Glomerular endothelial cell (primary cell): ENCODE measurements at places on chromosomes 5 and 9.

DNA sequence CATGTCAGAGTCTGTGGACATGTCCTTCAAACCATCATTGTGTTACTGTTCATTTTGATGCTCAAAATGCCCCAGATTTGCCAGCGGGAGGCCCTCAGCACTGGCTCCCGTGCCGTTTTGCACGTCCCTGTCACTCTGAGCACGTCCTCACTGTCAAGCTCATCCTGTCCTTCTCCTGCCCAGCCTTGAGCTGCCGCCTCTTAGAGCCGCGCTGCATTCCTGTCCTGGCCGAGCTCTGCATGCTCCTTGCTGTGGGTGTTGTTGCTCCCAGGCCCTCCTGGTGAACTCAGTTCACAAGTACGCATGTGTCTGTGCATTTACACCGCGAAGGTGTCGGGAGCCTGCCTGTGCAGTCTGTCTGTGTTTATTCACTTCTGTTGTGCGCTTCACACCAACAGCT lies 62.2 kb downstream of the WNK2 start:
- no peak for DNase-seq

- DNase-seq, result no peak
These were observed 39.8 kb downstream of the GAPT start for GRCh38 chr5:58530942-58531490.

- no peak for DNase-seq
These were observed 171.6 kb downstream of the TARS1 start for GRCh38 chr5:33612386-33612785.

GRCh38 chr9:106587042-106587441 lies 275.9 kb upstream of the ZNF462 start:
- DNase-seq, result no peak

DNA sequence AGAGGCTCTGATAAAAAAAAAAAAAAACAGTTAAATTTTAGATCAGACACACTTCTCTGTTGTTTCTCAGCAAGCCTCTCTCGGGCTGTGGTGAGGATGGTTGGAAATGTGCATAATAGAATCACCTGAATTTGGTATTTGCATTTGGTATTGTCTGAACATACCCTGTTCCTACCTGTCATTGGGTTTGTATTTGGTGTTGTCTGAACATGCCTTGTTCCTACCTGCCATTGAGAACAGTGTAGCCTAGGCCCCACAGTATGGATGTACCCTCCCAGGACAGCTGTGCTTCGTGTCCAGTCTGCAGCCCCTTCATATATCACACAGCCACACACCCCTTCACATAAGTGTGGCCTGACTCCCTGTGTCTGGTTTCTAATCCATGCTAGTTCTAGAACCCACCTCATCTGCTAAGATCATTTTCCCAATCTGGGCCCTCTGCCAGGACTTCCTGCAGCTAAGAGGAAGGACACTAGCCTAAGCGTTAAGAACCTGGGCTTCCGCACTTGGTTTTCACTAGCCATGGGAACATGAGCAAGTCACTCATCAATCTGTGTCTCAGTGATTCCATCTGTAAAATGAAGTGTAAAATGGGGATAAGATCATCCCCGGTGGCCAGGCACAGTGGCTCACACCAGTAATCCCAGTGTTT lies 49.2 kb downstream of the ITGA2 start:
- DNase-seq, result no peak

DNA sequence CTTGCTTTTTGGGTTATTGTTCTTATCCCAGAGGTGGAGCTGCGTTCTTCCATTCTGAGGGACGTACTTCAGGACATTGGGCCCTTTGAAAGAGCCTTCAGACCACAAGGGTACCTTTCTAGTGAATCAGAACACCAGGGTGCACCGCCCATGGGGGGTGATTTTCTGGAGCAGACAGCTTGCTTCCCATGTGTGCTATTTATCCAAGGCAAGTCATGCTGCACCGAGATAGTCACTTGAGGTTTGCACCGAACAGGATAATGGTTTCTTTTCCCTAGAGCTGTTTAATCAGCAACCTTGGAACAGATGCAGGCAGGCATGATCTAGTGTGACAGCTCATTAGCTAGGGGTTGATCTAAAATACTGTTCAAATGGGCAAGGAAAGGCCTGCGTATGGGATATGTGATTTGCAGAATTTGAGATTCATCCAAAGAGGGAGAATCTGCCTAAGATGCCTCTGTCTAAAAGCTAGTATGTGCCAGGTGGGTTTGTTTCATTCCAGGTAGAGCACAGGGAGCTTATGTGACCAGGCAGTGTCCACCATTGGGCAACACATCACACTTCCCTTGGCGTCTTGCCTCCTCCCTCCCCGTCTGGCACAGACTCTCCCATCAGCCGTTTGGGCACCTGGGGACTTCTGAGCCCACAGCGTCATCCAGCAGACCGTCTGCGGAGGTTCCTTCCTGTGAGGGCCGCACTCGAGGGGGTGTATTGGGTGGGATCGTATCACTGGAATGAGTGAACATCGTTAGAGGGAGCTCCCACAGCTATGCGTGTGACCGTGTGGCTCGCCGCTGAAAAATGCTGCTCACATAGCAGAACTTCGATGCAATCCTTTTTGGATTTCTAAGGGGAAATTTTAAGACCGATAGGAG lies 23.0 kb downstream of the ABL1 start:
- no peak for DNase-seq

DNA sequence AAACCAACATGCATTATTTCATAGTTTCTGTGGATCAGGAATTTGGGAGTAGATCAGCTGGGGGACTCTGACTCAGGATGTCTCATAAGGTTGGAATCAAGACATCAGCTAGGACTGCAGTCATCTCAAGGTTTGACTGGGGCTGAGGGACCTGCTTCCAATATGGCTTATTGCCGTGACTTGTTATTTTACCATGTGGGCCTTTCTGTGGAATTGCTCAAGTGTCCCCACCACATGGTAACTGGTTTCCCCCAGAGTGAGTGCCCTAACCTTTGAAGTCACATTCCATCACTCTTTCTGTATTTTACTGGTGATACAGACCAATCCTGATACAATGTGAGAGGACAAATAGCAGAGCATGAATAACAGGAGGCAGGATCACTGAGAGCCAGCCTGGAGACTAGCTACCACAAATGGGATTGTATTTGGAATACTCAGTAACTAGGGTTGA lies 70.2 kb upstream of the ELL2 start:
- no peak for DNase-seq

DNA sequence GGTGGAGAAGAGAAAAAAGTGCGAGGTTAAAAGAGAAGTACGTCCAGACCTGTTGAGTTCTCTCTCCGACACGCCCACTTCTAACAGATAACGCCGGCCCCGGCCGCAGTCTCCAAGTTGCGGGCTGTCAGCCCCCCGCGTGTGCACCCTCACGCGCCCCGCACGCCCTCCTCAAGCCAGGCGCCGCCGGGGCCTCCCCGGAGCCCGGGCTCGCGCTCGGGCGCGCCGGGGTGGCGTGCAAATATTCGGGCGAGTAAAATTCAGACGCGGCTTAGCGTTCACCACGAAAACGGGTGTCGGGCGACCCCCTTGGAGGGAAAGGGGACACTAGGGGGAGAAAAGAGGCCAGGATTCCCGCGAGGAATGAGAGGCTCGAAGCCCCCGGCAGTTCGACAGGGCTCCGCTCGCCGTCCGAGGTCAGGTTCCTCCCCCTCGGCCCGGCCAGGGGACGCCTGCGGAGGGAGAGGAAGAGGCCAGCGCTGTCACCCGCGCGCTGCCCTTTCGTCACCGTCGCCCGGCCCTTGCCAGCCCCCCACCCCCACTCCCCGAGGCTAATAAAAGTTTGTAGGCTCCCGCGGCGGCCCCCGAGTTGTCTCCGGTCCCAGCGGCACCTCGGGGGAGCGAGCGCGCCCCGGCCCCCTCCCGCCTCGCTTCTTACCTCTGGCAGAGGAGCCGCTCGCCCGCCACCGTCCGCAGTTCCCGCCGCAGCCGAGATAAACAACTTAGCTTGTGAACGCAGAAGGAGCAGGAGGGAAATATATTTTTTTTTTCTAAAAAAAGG lies 743 bp downstream of the NR3C1 start:
- no peak for DNase-seq

DNA sequence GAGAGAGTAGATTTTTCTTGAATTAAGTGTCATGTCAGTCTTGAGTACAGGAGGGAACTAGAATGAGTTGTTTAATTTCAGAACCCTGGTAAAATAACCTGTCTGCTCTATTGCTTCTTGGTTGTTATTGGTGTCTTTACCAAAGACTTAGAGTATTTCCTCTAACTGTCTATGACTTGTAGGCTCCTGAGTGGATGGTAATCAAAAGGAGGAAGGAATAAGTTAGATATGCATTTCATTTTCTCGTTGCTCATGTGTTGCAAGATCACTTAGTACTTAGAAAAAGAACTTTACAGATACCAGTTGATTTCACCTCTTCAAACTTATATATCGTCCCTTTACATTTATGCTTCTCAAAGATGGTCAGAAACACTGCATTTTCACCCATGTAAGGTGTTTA lies 31.1 kb downstream of the UHRF2 start:
- no peak for DNase-seq

DNA sequence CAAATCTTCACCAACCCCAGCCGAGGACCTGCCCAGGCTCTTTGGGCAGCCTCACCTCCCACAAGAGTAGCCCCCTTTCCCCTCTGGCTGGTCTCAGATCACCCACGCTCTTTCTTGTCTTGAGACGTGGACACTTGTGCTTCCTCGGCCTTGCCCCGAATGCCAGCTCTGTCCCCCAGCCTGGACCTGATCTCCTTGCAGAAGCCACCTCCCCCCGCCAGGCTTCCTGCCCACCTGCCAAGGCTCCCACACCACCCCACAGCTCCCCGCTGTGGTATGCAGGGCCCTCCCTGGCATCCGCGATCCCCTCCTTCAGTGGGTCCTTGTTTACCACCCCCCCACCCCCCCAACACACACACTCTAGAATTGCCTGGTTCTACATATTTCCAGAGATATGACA lies 133.7 kb downstream of the ROR2 start:
- DNase-seq, result no peak

- no peak for DNase-seq
These were observed 252.9 kb upstream of the ANKH start for GRCh38 chr5:15124461-15124860.

DNA sequence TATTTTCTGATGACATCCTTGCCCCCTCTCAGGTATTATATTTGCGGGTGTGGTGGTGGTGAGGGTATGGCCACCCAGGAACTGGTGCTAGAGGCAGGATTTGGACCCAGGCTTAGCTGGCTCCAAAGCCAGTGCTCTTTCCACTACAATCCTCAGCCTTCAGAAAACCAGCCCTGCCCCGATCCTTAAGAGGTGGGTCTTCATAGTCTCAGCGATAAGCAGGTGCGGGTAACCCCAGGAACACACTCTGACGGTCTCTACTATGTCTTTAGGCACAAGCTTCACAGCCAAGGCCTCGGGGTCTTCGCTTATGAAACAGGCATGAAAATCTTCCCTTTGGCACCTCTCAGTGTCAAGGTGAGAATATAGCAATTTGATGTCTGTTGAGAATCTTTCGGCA lies 169.3 kb downstream of the FGF18 start:
- DNase-seq, result no peak

- no peak for DNase-seq
These were observed 142.9 kb downstream of the TLE1 start for GRCh38 chr9:81546489-81546888.

DNA sequence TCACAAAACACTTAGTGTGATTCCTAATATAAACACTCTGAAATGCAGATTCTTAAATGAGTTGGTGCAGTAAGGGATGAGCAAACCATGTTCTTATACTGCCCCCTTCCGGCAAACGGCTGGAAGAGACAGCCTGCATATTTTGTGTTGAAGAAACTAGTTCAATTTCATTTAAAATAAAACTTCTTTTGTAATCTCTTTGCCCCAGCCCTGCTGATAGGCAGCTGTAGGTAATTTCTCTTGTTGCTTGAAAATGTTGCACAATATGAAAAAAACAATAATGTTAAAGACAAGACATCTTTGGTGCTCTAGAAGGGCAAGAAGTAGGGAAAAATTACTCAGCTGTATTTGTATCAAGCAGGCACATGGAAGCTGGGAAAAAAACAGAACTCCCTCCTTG lies 89.7 kb upstream of the CCNG1 start:
- DNase-seq, result peak; percentile 22

DNA sequence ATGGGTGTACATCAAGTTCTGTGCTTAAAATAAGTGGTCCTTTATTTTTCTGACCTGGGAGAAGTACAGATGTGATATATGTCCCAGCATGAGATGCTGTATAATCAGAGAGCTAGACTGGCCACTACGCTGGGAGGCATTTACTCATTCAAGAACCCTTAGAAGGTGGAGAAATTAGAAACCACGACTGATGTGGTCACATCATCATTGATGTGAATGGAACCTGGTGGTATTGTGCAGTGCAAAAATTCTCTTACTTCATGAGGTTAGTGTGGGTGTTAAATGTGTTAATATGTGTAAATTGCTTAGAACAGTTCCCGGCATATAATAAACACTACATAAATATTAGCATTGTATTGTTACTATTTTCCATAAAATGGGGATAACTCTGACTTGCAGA lies 69.5 kb upstream of the CKMT2 start:
- no peak for DNase-seq

- no peak for DNase-seq
These were observed 43.4 kb upstream of the SPINK5 start for GRCh38 chr5:148020257-148020988.

DNA sequence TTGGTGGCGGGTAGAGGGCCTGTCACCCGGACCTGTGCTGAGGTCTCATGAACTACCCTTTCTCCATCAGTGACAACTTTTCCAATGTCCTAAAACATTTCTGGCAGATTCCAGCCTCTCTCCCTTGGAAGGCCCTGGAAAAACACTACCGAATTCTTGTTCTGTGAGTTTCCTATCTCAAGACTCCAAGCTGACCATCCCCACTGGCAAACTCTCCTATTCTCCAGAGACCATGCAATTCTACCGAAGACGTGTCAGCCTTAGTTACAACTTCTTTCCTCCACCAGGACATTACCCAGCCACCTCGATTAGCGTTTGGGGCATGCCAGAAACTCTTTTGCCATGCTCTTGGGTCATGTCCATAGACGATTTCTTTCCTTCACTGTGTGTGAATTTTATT lies 26.8 kb upstream of the GABRP start:
- no peak for DNase-seq

DNA sequence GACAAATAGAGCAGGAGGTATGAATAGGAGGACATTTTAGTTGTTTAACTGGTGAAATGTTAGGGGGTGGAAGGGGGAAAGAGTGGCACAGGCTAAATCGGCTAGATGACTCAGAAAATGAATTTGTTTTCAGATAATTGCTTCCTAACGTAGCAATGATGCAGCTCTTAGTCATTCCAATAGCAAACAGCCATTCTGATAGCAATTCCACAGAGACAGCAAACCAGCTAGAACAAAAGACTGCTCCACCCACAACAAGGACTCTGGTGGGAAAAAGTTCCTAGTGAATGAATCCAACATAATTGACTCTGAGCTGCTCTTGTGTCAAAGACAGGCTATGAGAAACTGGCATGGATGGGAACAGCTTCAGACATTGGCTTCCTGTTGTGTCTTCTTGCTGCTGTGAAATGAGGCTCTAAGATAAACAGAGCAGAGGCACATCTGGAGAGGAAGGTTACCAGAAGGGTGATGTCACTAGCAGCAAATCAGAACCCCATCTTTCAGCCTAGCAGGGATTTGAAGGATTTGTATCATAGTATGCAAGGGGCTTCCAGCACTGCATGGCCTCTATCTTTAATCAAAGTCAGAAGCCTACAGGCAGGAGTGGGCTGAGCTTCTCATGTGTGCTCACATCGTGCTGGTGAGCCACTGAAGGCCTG lies 28.1 kb upstream of the F2RL1 start:
- peak; percentile 97 for DNase-seq

- no peak for DNase-seq
These were observed 79.5 kb upstream of the PIP5K1B start for GRCh38 chr9:68625559-68625958.

- DNase-seq, result no peak
These were observed 329.5 kb downstream of the BNC2 start for GRCh38 chr9:16540743-16541613.

GRCh38 chr5:75667586-75667985 lies 49.7 kb downstream of the POC5 start:
- DNase-seq, result no peak
